ENCODE measurements at places on chromosomes 1 and 21.

GRCh38 chr1:218658269-218658668, 313.1 kb downstream of the TGFB2 start:
- DNase-seq: no peak

DNA sequence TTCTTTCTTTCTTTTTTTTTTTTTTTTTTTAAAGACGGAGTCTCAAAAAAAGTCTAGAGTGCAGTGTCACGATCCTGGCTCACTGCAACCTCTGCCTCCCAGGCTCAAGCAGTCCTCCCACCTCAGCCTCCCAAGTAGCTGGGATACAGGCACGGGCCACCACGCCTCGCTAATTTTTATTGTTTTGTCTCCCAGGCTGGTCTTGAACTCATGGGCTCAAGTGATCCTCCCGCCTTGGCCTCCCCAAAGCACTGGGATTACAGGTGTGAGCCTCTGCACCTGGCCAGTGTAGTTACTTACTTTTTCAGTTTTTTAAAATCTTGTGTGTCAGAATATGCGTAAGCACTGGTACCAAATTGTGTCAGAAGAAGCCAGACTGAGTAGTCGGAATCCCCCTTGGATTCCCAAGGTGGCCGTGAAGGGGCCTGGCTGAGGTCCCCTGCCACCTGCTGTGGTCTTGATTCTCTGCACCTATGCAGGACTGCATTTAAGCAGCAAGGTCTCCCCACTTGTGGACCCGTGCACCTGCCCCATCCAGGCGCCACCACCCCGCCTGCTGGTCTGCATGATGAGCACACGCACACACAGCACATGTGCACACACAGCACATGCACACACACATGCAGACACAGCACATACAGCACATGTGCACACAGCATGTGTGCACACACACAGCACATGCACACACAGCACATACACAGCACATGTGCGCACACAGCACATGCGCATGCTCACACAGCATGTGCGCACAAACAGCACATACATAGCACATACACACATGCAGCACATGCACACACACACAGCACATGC, 47.5 kb downstream of the PCNT start:
- DNase-seq: no peak

- DNase-seq: no peak
Measured at GRCh38 chr1:237199026-237199425, 157.0 kb downstream of the RYR2 start.

- no peak for DNase-seq
Measured at GRCh38 chr1:198417039-198417438, 123.4 kb downstream of the ATP6V1G3 start.

- DNase-seq: peak; percentile 74
Measured at GRCh38 chr1:15058261-15058660, 95.3 kb upstream of the TMEM51 start.

DNA sequence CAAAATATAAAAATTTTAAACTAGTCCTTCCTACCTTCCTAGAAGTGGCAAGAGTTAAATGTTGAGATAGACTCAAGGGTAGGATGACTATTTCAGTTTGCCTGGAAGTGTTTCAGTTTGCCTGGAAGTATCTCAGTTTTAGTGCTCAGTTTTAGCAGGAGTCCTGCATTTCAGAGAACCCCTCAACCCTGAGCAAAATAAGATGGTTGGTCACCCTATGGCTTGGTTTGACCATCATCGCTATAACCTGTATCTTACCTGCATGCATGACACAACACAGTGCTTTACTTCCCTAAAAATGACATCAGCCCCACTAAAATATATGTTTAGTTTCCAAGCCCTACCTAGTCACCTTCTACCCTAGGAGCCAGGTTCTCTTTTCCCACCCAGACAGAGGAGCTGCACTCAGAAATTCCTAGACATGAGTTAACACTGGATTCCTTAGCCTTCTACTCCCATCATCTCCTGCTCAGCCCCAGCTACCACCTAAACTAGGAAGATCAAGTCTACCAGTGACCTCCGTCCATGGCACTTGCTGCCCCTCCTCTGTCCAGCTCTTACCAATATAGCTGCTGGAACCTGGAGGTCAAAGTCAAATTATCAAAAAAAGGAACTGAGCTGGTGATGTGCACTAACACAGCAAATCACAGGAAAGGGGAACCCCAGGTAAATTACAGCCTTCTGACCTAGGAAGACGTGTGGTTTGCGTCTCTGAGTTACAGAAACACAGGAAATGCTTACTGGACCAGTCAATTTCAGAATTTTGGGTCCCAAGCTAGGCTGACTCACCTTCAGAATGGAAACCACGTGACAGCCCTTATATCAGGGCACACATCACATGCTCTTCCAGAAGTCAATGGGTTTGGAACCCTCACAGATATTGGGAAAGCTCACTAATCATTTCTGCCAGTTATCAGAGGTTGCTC, 2.2 kb upstream of the G0S2 start:
- no peak for DNase-seq

- DNase-seq: no peak
Measured at GRCh38 chr1:215375381-215375780, 191.7 kb upstream of the KCTD3 start.

DNA sequence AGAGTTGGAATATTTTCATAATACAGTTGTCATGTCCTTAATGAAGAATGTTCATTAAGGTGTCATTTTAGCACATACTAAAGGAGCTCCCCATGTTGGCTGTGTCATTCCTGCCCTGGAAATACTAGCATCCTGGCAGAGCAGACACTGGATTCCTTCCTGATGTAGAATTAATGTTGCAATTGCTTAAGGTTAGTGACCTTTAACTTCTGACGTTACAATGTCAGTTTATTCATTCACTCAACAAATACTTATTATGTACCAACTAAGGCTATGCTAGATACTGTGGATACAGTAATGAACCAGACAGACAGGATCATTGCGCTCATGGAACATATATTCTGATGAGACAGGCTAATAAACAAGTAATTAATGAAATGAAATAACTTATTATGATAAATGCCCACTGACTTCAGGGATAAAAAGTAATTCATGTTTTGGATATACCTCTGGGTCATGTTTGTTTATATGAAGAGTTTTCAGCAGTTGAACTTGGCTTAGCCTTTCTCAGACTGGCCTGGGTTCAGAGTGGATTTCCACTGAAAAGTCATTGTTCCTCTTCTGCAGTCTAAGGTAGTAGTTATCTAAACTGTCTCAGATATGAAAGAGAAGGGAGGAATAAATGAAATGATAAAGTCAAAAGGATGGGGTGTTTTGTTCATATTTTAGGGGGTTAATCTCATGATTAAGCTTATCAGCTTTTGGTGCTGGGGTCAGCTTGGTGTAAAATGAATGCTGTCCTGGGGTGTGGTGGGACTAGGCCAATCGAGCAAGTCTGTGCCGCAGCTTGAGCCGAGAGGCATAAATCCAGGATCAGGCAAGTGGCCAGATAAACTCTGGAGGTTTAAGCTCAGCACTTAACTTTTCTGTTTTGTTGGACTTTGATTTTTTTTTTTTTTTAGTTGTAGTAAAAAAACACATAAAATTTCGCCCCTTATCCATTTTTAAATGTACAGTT, 43.3 kb upstream of the KCNQ4 start:
- DNase-seq: peak; percentile 15

DNA sequence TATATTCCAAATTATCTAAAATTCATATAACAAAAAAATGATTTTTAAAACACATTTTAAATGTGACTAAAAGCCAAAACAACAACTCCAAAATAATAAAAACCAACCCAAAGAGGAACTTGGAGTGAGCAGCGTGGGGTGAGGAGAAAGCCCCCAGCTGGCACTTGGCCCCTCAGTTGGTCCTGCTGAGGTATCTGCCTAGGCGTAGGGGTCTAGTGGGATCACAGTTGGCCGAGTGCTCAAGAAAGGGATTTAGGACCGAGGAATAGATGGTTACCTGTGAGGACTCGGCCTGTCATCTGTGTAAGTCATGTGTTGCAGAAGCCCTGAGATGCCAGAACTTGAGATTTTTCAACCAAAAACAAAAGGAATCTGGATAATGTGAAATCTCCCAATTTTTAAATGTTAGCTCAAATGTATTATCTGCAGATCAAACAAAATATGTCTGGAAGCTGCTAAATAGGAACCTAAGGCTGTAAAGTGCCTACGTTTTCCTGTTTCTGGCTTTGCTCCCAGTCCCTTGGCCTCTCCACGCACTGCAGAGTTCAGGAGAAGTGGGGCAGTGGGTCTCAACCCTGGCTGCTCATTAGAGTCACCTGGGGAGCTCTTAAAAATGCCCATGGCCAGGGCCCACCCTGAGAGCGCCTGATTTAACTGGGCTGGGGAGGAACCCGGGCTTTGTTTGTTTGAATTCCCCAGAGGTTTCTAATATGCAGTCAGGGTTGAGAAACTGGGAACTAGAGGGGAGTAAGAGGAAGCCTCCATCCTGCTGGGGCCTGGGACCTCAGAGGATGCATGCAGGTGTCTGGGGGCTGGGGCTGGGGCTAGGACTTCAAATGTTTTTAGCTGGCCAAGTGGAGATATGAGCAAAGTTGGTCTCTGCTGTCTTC, 38.5 kb upstream of the LDLRAP1 start:
- no peak for DNase-seq

GRCh38 chr1:23664837-23665795, 26.5 kb upstream of the RPL11 start:
- peak; percentile 60 for DNase-seq

DNA sequence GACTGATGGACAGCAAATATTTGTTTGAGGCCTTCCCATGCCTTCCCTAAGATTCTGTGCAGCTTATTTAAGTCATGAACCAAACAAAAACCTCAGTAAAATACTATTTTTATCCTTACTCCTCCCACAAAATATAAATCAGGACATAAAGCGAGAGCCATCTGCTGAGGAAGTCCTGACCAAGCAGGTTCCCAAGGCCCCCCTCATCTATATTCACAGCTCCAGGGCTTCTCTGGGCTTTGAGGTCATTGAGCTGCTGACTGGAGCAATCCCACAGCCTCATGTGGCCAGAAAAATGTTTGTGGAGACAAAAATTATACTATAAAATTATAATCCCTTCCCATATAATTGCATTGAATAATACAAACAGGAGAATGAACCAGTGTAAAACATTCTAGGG, 846.2 kb downstream of the ADGRL2 start:
- DNase-seq: no peak

- no peak for DNase-seq
Measured at GRCh38 chr1:48581270-48581669, 109.3 kb upstream of the SPATA6 start.

DNA sequence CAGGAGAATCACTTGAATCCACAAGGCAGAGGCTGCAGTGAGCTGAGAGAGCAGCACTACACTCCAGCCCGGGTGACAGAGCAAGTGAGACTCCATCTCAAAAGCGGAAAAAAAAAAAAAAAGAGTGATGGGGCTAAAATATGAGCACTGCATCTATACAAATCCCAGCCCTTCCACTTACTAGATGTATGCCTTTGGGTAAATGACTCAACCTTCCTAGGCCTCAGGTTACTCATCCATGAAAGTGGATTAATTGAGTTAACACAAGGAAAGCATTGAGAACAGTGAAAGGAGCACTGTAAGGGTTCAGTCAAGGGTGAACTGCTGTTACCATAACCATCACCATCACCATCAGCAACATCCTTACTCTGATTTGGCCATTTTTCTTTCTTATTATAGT, 226.4 kb upstream of the C8B start:
- no peak for DNase-seq

- DNase-seq: no peak
Measured at GRCh38 chr21:18529254-18529653, 125.7 kb upstream of the TMPRSS15 start.

DNA sequence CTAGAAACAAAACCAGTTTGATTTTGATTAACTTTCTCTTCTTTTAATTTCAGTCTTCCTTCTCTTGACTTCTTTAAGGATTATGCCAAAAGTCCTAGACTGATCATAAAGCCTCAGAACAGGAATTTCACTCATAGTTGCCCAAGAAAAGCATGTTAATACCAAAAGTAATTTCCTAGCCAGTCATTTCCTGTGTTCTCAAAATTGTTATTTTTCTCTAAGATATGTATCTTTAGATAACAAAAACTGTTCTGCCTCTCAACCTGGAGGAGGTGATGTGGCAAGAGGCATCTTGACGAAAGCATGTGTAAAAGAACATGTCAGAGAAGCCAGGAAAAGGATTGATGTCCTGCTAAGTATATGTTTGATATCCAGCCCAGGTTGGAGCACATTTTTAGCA, 78.0 kb upstream of the IPO9 start:
- DNase-seq: no peak

DNA sequence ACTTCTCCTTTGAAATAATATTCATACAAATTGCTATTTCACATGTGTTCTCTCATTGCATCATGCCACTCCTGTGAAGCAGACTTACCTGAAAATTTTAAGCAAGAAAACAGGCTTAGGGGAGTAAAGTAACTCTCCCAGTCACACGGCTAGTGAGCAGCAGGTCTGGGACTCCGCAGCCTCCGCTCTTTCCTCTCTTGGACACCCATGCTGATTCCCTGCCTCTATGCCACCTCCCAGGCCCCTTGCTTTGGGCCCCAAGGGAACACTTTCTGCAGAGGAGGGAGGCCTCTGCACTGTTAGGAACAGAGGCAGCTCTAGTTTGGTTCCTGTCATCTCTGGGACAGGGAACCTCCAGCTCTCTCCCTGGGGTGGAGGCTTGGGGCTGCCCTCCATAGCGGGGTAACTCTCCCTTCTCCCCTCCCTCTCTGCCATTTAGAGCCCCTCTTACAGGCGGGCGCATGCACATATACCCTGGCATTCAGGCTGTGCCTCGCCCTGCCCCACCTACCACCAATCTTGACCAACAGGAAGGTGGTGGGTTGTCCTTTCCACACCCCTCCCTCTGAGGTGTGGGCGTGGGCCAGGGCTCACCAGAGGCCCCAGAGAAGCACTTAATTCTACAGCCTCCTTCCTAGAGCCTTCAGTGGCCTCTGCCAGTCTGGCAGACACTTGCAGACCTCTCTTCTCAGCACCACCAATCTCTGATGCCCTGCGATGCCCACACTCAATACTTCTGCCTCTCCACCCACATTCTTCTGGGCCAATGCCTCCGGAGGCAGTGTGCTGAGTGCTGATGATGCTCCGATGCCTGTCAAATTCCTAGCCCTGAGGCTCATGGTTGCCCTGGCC, at the start of gene RXFP4:
Gene RXFP4, plus strand, starts transcription at position 646 of the 852 bp plus-strand sequence. Its CDS starts 72 bp downstream, at position 718.
- peak; percentile 59 for DNase-seq

- no peak for DNase-seq
Measured at GRCh38 chr1:7535934-7536878, 234.9 kb upstream of the VAMP3 start.

- no peak for DNase-seq
Measured at GRCh38 chr1:236484310-236484971, 39.3 kb upstream of the LGALS8 start.

GRCh38 chr1:147878022-147878421, 24.6 kb upstream of the GJA8 start:
- no peak for DNase-seq

- no peak for DNase-seq
Measured at GRCh38 chr21:15627823-15628222, 102.0 kb upstream of the USP25 start.

- DNase-seq: peak; percentile 93
Measured at GRCh38 chr1:235883261-235883927, 16.7 kb upstream of the LYST start.

All from cerebellar cortex (tissue), 1 donor.